Fibroblast of skin of scalp (primary cell): ENCODE measurements at places on chromosomes 2 and 18.

- peak; percentile 96 for DNase-seq
These were observed 77.2 kb downstream of the CD28 start for GRCh38 chr2:203783496-203784203.

GRCh38 chr2:201344663-201345366, 12.3 kb downstream of the FLACC1 start:
- no peak for DNase-seq

- DNase-seq: peak; percentile 37
These were observed 23.7 kb upstream of the CD28 start for GRCh38 chr2:203682688-203683130.

DNA sequence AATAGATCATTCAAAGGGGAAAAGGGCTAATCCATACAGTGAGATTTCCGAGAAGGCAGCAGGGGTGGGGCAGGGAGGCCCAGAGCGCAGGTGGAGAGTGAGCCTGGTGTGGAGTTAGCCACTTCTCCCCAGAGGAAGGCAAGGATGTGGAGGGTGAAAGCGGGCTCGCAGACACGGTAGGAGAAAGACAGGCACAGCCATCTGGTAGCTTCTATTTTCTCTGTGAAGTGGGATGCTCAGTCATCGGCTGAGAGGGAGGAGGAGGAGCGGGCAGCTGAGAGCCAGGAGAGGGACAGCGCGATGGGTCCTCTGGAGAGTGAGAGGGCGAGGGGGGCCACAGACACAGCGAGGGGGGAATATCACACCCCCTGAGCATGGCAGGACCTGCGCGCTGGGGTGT, 153.3 kb upstream of the NDUFV2 start:
- DNase-seq: peak; percentile 75

DNA sequence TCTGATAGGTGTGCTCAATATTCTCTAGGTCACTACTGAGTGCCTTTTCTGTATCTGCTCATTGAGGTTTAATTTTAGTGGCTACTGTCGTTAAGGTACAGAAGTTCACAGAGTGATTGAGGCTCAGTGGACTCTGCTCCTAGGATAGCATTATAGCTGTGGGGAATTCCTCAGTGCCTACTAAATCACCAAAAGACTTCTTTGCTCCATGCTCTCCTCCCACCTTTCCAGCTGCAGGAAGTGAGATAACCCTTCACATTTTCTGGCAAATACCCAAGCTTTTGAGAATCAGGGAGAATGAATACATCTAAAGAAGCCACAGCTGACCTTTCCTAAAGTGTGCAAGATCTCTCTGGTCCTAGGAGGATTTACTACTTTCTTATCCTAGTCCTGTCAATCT, 95.2 kb upstream of the FSIP2 start:
- DNase-seq: no peak

DNA sequence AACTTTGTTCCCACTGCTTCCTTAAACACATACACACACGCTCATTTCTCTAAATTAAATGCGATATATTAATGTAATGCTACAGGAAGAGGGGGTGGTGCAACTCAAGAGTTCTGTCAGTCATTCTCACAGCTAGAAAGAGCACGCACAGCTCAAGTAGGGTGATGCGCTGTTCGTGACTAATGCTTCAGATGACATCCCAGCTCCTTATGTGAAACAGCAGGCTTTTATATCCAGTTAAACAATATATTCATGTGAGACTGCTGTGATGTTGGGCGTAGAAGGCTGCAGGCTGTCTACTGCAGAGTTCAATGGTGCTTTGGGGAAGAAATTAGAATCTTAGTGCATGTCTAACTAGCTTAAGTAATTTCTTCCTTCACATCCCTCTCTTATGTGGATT, 912.6 kb upstream of the FSHR start:
- peak; percentile 8 for DNase-seq

GRCh38 chr18:48719974-48720654, 181.3 kb downstream of the CTIF start:
- peak; percentile 69 for DNase-seq

DNA sequence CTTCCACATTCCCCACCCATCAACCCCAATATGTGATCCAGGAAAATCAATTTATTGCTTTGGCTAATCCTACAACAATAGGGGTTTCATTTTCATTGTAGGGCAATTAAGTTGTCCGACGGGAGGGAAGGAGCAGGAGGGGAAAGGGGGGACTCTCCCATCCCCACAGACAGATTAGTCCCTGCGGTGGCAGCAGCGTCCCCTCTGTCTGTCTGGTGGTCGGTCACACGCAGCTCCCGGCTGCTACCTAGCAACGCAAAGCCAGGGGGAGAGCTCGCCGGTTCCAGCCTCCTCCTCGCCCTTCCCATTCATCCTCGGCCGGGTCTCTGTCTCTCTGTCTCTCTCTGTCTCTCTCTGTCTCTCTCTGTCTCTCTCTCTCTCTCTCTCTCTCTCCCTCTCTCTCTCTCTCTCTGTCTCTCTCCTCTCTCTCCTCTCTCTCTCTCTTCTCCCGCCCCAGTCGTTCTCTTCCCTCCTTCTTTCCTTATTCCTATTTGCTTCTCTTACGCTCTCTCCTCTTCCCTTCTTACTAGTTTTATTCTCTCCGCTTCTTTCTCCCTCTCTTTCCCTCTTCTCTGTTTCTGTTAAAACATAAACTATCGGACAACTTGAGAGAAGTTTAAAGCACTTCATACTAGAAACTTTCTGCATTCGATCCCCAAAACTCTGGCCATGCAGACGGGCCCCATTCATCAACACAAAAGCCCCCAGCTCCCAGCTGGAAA, 1.2 kb downstream of the LRP2 start:
- no peak for DNase-seq

- DNase-seq: no peak
These were observed 58.7 kb downstream of the FASTKD2 start for GRCh38 chr2:206824087-206824618.

GRCh38 chr2:3420769-3421397, 41.4 kb downstream of the TRAPPC12 start:
- DNase-seq: no peak

DNA sequence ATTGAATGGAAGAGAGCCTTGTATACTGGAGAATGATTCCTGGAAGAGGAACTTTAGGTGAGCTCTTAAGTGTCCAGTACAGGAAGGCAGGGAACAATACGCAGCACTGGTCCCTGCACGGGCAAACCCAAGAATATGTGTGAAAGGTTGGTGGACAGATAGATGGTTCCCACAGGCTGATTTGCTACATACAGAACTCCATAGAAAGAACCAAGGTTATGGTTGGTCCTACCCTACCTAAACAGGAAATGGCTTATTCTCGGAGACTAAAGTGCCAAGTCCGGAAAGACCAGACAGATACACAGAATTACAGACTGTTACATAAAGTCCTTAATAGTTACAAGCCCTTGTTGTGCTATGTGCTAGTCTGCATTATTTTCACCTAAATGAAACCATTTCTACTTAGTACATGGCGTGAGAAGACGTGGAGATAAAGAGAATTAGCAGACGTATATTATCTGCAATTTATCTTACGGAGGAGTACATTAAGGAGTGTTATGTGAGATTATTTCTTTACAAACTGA, 1.2 kb downstream of the REV1 start:
- peak; percentile 22 for DNase-seq

DNA sequence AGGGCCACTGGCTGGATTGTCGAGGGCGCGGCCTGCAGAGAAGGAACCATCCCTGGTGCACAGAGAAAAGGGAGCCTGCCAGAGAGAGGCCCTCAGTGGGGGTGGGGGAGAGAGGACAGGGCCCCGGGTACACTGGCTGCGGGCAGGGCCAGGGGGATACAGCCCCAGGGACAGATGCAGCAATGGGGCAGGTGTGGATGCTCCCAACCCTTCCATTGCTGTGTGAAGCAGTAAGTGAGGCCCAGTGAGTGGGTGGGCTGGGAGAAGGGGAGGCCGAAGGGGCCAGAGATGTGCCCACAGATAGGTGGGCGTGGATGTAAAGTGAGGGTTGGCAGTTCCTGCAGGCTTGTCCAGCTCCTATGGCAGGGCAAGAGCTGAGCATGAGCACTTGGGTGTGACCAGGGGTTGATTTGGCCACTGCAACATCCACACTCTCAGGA, 7.4 kb downstream of the AGXT start:
- DNase-seq: no peak

DNA sequence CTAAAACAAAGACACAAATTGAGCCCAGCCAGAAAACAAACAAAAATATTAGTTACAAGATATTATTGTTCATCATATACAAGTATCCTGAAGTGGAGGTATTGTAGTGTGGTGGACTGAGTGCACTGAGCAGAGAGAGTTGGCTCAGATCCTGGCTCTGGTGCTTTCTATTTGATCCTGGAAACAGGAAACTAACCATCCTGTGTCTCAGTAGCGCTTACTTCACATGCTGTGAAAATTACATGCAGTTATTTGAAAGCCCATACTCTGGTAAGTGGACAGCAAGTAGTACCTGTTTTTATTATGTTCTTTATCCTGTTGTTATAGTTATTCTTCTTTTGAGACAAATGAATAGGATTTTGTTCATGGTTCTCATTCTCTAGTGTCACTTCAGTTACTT, 84.3 kb upstream of the CRIM1 start:
- DNase-seq: no peak

DNA sequence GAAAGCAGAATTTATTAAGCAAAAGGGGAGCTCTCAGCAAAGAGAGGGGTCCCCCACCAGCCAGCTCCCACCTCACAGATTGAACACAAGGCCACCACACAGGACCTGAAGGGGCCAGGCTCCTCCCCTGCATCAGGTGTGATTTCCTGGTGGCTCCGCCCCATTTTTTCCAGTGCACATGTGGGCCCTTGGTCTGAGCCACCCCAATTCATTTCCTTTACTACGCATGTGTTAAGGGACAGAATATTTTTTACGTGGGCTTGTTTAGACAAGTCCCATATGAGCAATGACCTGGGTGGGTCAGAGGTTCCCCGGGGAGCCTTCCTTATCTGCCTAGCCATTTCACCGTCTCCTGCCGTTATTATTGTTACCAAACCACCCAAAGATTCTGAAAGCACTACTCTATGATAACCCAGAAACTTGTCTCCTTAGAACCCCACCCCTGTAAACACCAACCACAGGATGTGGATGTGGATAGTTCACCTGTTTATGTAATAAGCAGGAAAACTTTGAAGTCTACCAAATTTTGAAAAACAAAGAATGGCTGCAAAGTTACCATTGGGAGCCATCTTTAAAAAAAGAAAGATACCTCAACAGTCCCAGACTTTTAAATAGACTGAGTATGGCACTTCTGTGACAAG, 191.7 kb downstream of the CD226 start:
- DNase-seq: no peak

GRCh38 chr2:240821429-240821778, 1.4 kb upstream of the KIF1A start:
- DNase-seq: no peak

- DNase-seq: no peak
These were observed 32.9 kb downstream of the ARHGEF4 start for GRCh38 chr2:130869441-130870160.

GRCh38 chr2:219695145-219695709, 67.8 kb downstream of the SLC4A3 start:
- no peak for DNase-seq

- no peak for DNase-seq
These were observed 246.2 kb downstream of the HNMT start for GRCh38 chr2:138210487-138210886.

DNA sequence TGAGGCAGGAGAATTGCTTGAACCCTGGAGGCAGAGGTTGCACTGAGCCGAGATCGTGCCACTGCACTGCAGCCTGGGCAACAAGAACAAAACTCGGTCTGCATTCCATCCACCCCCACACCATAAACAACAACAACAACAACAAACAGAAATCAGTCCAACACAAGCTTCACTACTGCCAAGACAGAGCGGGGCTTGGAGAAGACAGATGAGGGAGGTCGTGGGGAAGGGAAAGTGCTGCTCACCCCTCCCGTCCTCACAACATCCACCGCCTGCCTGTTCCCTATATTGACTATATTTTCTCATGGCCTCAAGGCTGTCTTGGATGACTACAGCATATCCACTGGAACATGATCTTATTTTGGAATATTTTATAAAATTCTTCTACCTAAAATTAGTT, 137.6 kb upstream of the TTC39C start:
- DNase-seq: no peak
